Stimulated activated naive CD8-positive, alpha-beta T cell treated with anti-CD3 and anti-CD28 coated beads, Interleukin-15, Interleukin-2, amounts not matched to agents 100 U/mL and 50 U/mL, for 24 hours (primary cell): ENCODE measurements at places on chromosomes 7 and 10.

GRCh38 chr10:29473087-29473356 is 161.7 kb downstream of the SVIL start:
- no peak for DNase-seq

GRCh38 chr7:101479217-101479616 is 116.5 kb downstream of the COL26A1 start:
- DNase-seq: no peak

DNA sequence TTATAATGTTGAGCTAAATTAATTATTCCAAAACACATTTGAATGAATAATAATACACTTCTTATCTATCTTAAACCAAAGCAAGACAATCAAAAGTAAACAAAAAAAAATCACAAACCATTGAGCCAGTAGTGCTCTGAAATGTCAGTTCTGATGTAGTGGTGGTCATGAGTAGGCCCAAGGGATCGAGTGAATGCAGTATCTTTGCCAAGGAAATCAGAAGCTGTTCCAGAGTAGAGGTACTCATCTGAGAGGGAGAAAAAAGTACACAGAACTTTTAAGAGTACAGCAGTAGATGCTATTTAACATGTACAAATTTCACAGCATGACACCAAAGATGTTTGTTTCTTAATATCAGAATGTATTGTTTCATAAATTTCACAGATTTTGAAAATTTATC is 121.5 kb downstream of the SEMA3D start:
- DNase-seq: no peak

- DNase-seq: peak; percentile 48
Observed at GRCh38 chr10:89414879-89415821, 782 bp downstream of the IFIT5 start.

- no peak for DNase-seq
Observed at GRCh38 chr7:1331561-1332467, 99.1 kb downstream of the UNCX start.

- no peak for DNase-seq
Observed at GRCh38 chr10:42999385-43000020, 77.4 kb upstream of the RET start.

DNA sequence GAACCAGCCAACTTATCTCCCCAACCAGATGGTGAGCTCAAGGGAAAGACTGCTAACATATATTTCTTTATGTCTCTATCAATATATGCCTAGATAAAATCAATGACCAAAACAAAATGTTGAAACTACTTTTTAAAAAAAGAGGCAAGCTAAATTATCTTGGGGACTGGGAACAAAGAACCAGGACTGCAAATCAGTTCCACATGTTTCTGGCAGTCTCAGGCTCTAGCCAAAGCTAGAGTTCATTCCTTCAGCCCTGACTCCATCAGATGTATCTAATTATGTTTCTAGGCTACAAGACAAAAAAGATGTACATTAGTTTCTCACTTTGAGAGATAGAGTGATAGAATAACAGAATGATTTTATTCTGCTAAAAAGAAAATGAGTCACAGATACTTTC is 1290.3 kb upstream of the SORCS1 start:
- DNase-seq: no peak
